SIG-M5 (cell line): ENCODE measurements at places on chromosomes 2 and 18.

- no peak for DNase-seq
Observed at GRCh38 chr2:20423847-20424246, 23.0 kb upstream of the RHOB start.

DNA sequence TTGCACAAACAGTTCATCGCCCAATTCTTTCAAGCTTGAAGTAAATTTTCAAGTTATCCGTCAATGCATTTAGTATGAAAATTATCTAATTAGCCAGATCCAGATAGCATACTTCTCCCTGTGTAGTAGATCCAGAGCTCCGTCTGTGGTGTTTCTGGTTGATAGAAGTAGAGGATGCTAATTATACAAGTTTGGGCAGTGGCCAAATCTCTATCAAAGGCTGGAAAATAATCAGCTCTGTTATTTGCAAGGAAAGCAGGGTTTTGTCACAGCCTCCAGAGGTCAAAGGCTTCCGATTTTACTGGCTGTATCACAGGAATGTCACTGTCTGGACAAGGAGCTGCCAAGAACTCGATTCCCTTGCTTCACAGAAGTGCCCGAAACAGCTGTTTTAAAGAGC, 28.6 kb downstream of the LRRC30 start:
- no peak for DNase-seq

- no peak for DNase-seq
Observed at GRCh38 chr2:38218591-38218991, 142.6 kb upstream of the CYP1B1 start.

DNA sequence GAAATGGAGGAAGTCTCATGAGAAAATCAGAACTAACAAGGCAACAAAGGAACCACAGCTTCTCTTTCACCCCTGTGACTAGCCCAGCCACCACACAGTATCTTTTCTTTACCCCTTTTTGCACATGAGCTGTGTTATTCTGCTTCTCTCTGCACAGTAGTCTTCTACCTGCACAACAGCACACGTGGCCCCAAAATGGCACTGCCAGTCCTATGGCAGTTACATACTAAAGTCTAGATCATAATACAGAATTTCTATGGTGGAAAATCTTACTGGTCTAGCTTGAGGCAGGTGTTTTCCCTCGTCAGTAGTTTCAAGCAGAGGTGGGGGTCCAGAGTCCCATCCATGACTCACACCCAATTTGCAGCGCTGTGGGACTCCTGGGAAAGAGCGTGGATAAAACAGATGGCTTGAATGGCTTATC, 177.7 kb downstream of the DIS3L2 start:
- no peak for DNase-seq

DNA sequence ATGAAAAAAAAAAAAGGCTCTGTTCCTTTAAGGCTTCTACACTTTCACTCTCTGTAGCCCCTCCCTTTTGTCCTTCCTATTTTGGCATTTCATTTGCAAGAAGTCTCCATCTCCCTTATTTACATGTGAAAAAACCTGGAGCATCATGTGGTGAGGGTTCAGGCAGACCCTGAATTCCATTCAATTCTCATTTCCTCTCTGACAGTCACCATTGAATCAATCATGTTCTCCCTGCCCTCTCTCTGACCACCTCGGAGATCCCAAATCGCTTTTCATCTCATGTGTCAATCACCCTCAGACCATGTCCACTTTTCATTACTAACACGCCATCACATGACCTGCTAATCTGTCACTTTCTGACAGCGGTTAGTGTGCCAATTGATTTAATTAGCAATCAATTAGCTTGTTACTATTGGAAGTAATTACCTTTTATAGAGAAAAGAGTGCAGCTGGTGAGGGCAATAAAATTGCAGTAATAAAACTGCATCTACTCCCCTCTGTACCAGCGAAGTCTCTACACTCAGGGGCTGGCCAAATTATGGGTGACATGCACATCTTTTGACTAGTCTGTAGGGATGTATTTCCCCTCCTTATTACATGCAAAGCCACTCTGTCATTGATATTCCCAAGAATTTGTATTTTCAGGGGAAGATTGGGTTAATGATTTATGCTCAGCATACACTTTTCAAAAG, 317.4 kb downstream of the EN1 start:
- no peak for DNase-seq

GRCh38 chr2:182901748-182902147, 35.3 kb upstream of the FRZB start:
- DNase-seq: no peak

DNA sequence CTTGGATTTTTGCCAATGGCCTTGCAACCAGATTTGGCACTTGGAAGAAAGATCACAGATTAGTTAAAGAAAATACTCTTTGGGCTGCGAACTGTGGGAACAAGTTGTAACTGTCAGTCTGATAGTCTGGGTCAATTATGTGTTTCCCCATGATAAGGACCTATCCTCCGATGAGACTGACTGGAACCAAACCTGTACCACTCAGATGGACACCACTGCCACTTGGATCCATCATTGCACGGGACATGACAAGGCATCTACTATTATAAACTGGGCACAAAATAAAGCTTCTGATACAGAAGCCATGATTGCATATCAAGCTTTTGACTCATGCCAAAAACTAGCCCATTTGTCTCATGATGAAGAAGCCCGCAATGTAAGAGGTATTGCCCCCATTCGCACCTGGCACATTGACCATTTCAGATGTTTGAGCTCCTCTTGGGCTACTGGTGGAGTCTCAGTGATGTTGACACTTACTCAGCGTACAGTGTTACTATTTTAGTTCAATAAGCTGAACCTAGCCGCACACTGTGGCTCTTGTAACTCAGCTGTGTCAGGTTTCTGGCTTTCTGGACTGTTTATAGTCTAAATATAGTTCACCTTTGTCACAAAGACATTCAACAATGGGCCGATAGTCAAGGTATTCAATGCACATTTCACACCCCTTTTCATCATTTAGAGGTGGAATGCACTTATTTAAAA, 179.8 kb upstream of the RBBP8 start:
- no peak for DNase-seq

DNA sequence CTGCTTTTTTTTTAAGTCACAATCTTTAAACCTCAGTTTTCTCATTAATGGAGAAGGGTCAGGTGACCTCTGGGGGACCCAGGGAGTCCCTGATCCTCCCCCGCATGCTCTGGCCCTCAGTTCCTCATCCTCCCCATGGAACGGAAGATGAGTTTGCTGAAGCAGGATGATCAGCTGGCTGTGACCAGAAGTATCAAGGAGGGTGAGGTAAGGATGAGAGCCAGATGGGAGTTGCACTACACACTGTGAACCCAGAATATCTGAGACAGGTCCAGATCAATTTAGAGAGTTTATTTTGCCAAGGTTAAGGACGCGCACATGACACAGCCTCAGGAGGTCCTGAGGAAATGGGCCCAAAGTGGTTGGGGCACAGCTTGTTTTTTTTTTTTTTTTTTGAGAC, 3.8 kb downstream of the CATIP start:
- DNase-seq: no peak

DNA sequence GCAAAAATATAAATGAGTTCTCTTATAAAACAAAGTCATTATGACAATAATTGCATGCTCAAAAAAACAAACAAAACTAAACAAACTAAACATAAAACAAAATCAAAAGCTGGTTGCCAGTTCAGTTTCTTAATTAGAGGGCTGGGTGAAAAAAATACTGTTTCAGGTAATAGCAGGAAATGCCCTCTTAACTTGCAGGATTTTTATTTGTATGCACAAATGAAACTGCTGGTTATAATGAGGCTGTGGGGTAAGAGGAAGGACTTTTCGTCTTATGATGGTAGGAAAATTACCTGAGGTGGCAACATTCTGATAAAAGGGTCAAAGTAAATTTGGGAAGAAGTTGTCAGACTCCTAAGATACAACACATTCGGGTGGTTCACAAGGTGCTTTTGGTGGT, 21.5 kb upstream of the CDKL4 start:
- DNase-seq: no peak

GRCh38 chr2:72539071-72539552, 286.7 kb downstream of the EXOC6B start:
- no peak for DNase-seq

DNA sequence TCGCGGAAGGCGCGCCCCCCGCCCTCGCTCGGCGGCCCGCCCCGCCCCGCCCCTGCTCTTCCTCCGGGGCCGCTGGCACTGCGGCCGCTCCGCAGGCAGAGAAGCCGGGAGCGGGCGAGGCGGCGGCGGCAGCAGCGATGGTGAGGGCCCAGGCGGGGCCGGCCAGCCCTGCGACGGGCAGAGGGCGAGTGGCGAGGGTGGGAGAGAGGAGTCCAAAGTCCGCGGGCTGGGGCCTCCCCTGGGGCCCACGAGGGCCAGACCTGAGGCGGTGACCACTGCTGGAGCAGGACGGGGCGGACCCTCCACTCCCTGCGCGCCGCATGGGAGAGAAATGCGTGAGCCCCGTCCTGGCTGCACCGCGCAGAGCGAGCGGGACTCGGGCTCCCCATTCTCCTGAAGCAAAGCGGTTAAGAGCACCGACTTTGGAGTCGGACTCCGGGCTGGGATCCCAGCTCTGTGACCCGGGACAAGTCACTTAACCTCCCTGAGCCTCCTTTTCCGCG, at the start of gene VAMP5:
Gene VAMP5 (plus strand): TSS at position 78 of the 503 bp plus-strand sequence. CDS start 60 bp downstream, at position 138.
- DNase-seq: no peak

DNA sequence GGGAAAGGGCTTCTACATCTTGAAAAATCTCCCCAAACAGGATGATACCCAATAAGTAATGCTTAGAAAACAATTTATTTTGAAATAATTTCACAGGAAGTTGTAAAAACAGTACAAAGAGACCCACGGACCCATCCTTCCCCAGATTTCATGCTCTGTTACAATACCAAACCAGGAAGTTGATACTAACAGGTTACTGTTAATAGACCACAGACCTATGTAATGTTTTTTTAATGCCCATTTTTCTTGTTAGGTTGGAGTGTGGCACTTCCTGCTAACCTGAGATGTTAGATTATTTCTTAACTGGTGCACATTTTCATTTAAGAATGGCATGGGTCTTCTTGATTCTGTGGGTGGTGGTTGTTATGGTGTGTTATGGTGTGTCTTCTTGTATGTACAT, 21.4 kb upstream of the MGAT5 start:
- DNase-seq: no peak

DNA sequence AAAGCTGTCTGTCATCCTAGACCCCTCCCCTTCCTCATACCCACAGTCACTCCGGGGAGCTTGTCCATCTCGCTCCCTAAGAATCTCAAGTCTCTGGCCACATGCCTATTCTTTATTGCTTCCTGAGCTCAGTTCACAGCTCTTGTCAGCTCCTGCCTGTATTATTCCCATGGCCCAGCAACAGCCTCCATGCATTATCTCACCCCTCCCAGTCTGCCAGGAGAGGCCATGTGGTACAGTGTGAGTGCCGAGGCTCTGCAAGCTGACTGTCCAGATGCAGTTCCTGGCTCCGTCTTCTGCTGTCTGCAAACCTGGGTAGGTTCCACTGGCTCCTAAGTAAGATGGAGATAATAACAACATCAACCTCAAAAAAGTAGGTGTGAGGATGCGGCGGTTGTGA, 79.7 kb downstream of the MRPS9 start:
- DNase-seq: no peak

DNA sequence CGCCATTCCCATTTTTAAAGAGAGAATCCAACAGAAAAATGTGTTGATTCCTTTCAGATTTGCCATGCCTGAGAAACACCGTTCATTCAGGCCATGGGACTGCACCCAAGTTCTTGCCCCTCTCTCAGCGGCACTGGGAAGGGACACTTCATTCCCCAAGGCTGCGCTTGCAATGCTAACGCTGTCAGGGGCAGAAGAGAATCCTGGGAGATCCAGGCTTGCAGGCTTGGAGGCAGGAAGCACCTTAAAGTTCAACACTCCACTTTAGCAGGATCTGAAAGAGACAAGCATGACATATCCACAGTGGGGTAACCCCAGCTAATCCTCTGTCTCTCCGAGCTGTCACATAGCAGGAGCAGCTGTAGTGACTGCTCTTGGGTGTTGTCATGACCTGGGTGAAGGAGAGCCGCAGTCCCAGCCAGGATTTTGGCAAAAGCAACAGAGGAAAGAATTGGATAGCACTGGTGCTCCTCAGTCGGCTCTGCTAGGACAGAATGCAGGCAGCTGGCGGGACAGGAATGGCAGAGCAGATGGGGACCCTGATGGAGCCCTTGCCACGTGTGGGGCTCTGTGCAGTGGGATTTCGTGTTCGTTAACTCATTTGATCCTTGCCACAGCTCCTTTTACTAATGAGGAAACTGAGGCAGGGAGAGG, 22.0 kb upstream of the ODC1 start:
- no peak for DNase-seq

GRCh38 chr2:178924817-178925216, 117.6 kb upstream of the TTN start:
- no peak for DNase-seq

DNA sequence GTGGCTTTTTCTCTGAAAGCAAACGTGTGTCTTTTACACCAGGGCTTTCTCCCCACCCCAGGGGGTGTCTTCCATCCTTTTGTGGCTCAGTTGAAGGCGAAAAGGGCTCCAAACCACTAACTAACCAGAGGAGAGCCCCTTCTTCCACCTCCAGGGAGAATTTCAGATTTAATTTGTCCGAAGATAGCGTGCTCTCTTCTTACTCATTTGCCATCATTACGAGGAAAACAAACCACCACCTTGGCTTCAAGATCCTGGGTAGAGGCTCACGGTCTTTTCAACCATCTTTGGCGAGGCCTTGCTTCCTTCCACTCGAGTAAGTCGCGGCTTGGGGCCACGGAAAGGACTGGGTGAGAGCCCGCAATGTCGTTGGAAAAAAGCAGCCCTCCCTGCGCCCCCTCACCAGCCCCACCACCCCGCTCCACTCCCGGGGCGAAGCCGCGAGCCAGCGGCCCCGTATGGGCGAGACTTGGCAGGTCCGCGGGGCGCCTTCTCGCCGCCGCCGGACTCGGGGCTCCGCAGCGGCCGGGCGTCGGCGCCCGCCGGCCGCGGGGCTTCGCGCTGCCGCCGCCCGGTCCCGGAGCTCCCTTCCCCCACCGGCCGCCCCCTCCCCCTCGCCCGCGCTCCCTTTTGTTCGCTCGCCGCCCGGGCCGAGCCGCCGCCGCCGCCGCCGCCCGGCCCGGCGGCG, 1.7 kb upstream of the ZNF532 start:
- no peak for DNase-seq

- DNase-seq: no peak
Observed at GRCh38 chr2:10185046-10185445, 62.5 kb downstream of the RRM2 start.

- DNase-seq: no peak
Observed at GRCh38 chr2:105723431-105723830, 21.3 kb upstream of the NCK2 start.

DNA sequence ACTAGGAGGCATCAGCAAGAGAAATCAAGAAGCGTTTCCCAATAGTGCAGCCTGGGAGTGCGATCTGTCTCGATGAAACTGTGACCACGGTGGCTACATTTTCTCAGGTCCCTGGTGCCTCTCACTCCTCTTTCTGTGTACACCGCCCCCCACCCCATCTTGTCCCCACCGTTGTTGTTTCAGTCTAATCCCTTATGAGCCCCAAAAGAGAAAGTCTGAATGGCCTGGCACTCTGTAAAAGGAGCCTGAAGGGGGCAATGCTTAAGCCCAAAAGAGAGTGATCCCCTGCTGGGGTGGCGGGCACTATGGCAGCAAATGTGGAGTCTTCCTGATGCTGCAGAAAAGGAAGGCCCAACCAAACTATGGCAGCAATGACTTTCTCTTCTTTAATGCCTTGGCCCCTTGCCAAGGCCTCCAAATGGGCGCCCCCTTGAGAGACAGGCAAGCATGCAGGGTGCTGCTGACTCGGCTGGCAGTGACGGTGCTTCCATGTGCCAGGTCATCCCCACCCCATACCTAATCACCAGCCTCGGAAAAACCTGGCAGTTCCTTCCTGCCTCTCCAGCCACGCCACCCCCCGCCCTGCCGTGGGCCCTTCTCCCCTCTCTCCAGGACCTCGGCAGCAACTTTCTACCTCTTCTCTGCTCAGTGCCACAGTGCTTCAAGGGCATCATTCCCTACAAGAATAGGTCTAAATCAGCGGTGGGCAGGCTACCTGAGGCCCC, 123.0 kb downstream of the CYP26B1 start:
- no peak for DNase-seq
